ENCODE measurements at places on chromosomes 3 and 15. TPM values are rescaled to one million over a fixed set of nuclear protein-coding genes. Genes with fewer than 3 reads are reported as not detected.

The SPESP1 gene
- 3.7 TPM for total RNA-seq

The EPHB3 gene
- total RNA-seq: 1.3 TPM

The CEP70 gene
- 70.0 TPM for total RNA-seq

The ARID3B gene
- total RNA-seq: 5.8 TPM

The MYEF2 gene
- total RNA-seq: 11.8 TPM

The LDHAL6B gene
- total RNA-seq: not detected

The TP53BP1 gene
- 29.8 TPM for total RNA-seq

The ZNF774 gene
- total RNA-seq: 1.2 TPM

The TMED3 gene
- 45.3 TPM for total RNA-seq

The EXD1 gene
- total RNA-seq: 0.09 TPM

All from thymus (tissue), 14 donors.